AG08395 (cell line): ENCODE measurements at places on chromosomes 7 and 10.

DNA sequence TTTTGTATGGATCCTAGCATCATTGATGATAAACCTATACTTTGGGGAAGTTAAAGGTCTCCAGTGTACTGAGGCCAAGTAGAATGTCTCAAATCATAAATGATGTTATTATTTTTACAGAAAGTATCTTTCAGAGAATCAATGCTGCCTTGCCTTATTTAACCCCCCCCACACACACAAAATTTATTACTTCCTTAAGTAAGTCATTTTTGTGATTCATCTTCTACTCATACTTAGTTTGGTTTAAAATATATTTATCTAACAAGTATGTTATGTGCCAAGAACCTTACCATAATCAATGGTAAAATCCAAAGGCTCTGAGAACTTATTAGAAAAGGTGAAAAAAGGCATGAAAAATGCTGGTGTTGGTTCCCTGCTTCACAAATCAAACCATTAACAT, 18.8 kb upstream of the CLDN12 start:
- peak; percentile 7 for DNase-seq

GRCh38 chr7:94761451-94761850, 105.5 kb upstream of the SGCE start:
- DNase-seq: no peak

- DNase-seq: no peak
Measured at GRCh38 chr10:4013651-4014121, 228.7 kb upstream of the KLF6 start.

GRCh38 chr10:76959111-76959510, 678.5 kb downstream of the KCNMA1 start:
- no peak for DNase-seq

DNA sequence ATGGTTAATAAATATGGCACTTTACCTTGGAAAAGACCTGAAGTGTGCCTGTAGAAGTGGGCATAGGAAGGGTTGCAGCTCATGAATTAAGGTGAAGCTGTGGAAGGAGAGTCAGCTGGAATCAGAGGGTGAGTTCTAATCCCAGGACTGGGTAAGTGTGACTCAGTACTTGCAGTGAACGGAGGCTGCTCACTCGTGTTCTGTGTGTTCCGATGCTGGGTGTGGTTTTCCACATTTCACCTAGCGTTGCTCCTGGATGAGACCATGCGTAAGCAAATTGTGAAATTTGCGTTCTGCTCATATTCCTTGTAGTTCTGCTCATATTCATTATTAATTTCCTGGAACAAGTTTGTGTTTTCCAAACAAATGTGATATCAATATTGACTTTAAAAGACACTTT, 22.4 kb upstream of the TMEM236 start:
- DNase-seq: no peak

GRCh38 chr7:49703337-49703736, 70.1 kb upstream of the VWC2 start:
- DNase-seq: no peak

DNA sequence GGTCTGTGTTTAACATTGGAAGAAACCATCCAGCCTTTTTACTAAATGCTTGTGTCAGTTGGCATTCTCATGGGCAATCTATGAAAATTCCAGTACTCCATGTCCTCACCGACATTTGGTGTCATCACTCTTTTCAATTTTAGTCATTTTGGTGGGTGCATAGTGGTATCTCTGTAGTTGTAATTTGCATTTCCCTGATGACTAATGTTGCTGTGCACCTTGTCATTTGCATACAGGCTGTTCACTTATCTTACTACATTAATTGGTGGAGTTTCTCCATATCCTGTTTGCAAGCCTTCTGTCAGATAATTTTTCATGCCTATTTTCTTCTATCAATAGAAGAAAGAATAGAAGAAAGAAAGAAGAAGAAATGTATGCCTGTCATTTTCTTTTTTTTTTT, 73.7 kb downstream of the PLPP4 start:
- no peak for DNase-seq

DNA sequence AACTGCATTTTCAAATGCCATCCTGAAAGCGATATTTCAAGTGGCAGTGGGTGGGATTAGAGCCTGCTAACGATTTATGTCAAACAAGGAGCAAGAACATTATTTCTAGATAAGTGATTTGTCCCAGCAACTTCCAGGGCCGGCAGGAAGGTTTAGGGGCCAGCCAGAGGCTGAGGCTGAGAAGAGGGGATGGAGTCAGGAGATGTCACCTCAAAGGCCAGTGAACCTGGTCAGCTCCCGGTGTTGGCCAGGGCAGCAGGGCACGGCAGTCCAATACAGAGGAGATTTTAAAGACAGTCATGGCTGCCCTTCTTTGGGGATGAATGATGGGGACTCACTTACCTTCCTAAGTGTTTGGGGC, 105.7 kb upstream of the PPIF start:
- DNase-seq: no peak

GRCh38 chr10:65618126-65618525, 1307.7 kb upstream of the LRRTM3 start:
- DNase-seq: no peak

DNA sequence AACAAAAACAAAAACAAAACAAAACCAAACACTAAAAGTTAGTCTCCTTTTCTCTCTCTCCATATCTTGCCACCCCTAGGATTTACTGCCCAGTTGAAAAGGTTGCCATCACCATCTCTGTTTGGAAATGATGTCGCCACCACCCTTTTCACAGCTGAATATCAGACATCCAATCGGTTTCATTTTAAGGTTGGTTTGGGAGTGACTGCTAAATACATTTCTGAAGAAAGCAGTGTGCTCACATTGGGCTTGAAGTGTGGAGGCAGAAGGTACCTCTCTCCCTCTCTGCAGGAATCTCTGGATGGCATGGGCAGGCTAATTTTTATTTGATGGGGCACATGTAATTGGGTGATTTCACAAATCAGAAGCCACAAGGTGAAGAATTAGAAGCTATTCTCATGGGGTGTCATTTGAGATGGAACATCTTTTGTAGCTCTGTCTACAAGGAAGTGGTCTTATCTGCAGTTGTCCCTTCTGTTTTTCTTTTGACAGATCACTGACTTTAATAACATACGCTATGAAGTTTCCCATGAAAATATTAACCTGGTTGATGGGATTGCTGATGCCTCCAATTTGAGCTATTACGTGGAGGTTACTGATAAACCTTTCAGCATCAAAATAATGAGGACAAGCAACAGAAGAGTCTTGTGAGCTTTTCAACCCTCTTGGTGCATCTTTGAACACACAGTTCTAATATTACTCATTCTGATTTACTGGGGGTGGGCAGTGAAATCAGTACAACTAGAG, 20.1 kb downstream of the MGAM2 start:
- no peak for DNase-seq

GRCh38 chr7:142153400-142153799, 41.9 kb downstream of the MGAM2 start:
- DNase-seq: no peak
